ENCODE measurements at places on chromosomes 4 and X.

GRCh38 chr4:184476695-184477094 lies 2.3 kb upstream of the IRF2 start:
- no peak for DNase-seq

DNA sequence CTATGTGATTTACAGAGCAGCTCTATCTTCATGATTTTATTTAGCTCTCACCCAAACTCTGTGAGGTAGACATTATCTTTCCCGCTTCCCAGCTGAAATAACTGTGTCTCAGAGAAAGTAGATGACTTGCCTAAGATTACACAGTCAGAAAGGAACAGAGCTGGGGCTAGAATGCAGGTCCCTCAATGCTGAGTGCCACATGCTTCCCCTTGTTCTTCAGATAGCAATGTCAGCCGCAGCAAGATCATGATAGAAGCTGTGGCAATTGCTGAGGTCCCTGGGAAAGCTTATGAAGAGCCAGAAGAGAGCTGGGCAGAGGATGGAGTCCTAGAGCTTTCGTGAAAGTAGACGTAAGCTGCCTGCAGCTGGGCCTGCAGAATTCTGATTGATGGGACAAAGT lies 11.1 kb upstream of the GABRE start:
- DNase-seq: no peak

DNA sequence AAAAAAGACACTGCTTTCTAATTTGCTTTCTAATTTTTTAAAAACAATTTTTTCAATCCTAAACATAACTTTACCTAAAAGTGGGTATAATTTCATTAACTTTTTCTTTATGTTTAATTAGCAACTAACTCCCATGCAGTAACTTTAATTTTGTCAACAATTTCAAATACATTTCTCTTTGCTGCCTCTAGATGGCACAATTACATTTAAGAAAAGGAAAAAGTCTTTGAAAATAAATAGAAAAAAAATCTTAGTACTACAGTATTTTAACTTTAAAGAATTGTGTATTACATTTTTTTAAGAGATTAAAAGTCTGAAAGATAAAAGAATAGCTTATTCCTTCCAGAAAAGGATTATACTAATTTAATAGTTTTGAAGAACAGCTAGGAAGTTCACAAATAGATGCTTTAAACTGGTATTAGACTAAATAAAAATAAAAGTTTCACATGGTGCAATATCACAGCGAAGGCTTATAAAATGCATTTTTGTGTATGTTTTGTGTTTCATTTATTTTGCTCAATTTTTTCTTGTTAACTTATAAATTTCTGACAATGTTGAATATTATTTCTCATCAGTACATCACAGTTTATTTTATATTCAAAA lies 105.1 kb downstream of the ADGRA3 start:
- DNase-seq: no peak

GRCh38 chrX:137363559-137363958 lies 202.4 kb upstream of the ZIC3 start:
- DNase-seq: no peak

DNA sequence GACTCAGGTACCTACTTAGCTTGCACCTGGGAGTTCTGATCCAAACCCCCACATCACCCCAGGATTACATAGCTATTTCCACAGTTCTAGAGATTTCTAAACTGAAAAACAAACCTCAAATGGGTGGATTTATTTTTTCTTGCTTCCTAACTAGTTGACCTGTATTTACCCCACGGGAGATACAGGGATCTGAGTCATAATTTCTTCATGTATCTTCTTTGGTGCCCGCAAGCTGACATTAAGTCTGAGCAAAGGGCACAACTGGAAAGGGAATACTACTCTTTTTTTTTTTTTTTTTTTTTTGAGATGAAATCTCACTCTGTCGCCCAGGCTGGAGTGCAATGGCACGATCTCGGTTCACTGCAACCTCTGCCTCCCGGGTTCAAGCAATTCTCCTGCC lies 10.0 kb upstream of the ELOVL6 start:
- DNase-seq: no peak

DNA sequence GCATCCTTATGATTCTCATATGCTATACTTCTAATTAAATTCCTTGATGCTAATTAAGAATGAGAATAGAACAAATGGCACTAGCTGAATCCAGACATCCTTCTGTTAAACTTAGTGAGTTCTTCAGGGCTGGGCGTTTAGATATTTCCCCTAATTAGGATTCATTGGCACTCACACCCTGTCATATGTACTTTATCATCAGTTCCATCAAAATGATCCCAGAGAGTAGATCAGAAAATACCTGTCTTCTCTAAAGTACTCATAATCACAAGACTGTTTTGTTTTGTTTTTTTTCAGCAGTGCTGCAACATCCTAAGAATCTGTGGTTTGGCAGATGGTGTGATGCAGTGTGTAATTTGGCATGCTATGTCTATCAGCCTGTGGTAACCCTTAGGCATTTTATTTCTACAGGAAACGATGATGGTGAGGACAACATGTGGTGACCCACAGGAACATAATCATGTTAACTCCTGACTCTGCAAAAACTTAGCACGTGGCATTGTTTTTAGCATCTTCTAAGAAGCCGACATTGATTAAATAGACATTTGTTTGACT lies 2528.4 kb downstream of the ARAP2 start:
- DNase-seq: no peak

- no peak for DNase-seq
These were observed 52.1 kb upstream of the CDKN2AIP start for GRCh38 chr4:183392377-183392776.

DNA sequence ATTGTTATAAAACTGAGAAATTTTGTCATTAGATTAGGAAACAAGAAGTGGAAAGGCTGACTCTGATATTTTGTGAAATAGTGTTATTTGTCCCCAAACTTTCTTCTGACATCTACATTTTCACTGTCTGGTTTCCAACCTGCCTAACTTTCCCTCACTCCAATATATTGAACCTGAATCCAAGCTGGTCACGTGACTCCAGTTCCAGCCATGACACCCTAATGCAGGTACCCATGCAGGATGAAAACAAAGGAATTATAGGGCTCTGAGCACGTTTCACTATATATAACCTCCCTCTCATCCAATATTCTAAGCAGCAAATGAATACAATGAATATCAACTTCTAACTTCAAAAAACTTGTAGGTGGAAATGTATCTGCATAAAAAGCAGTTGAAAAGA lies 231.6 kb downstream of the TLL1 start:
- no peak for DNase-seq

DNA sequence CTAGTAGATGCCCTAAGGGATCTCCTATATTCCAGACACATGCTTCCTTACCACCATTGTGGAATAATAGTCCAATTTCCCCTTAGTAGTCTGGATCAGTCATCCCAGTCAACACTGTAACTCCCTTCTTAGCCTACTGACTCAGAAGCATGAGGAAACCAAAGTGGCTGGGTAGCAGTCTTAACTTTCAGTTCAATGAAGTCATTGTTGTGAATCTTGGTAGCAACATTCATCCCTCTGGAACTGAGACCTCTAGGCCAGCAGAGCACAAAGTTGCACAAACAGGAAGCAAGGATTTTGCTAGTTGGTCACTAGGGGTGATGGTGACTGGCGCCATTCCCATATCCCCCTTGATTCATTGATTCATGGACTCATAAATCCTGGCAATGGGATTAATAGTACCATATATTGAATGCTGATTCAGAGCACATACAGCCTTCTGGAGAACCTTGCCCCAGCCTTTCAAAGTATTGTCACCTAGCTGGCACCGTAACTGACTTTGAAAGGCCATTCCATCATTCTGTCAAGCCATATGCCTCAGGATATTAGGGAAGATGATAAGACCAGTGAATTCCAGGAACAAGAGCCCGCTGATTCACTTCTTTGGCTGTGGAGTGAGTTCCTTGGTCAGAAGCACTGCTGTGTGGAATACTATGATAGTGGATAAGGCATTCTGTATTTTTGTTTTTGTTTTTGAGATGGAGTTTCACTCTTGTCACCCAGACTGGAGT lies 19.7 kb upstream of the GPAT3 start:
- no peak for DNase-seq

- DNase-seq: no peak
These were observed 19.0 kb downstream of the USP53 start for GRCh38 chr4:119231491-119231890.

DNA sequence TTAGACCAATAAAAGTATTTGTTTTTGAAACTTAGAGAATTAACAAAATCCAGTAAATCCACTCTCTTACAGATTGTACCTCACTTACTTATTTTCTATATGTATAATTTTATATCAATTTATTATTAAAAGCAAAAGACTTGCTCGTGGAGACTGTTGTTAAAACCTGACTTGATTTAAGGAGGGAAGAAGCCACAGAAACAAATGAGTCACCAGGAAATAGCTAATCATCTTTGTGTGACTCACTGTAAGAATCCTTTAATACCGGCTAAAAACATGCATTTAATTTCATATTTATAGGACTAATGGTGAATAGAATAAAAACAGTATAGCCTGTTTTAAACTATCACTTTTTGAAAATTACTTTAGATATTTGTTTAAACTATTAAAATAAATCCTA lies 29.9 kb upstream of the UBE2NL start:
- DNase-seq: no peak

DNA sequence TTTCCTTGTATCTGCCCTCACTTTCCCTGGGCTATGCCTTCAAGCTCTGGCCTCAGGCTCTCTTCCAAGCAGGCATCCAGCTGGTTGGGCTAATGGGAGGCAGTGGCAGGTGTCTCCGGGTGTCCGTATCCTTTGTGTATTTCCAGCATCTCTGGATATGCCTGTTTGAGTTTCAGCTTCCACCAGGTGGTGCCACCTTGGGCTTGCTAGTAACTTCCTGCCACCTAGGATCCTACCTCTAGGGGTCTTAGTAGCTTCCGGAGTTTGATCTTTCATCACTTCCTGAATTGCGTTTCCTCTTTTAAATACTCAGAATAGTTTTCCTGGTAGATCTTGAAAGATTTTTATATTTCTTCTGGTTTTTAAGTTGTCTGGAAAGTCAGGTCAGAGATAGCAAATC lies 23.2 kb upstream of the ANOS1 start:
- DNase-seq: no peak

DNA sequence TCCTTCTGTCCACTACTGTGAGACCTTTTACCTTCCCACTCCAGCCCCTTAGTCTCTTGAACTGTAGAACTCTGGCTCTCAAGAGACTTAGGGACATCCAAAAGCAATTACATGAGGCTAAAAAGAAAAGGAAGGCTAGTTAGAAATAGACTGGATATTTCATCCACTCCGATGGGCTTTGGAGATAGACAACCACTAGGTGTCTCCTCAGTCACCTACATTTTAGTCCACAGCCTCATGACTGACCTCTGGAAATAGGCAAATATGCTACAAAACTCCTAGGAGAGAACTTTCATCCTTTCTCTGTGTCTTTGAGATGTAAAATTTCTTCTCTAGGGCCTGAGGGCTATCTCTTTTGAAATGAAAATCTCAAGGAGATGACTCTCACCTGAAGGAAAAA lies 45.1 kb upstream of the LAMP2 start:
- DNase-seq: no peak

DNA sequence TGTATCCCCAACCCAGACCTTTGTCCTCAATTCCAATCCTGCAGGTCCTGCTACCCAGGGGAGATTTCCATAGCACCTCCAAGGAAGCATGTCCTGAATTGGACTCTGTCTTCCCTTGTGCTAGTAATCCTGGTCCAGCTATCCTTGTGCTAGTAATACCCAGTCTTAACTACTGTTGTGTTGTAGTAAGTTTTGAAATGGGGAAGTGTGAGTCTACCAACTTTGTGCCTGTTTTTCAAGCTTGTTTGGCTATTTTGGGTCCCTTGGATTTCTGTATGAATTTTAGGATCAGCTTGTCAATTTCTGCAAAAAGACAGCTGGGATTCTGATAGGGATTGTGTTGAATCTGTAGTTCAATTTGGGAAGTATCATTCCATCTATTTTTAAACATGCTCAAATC lies 51.4 kb downstream of the CD99L2 start:
- no peak for DNase-seq

- peak; percentile 37 for DNase-seq
These were observed 19.5 kb upstream of the CCNI start for GRCh38 chr4:77095101-77095821.

GRCh38 chr4:94695384-94695783 lies 62.4 kb upstream of the BMPR1B start:
- no peak for DNase-seq

GRCh38 chr4:174105202-174105601 lies 178.3 kb downstream of the FBXO8 start:
- no peak for DNase-seq

- DNase-seq: no peak
These were observed 17.4 kb downstream of the KLF3 start for GRCh38 chr4:38681281-38681991.

DNA sequence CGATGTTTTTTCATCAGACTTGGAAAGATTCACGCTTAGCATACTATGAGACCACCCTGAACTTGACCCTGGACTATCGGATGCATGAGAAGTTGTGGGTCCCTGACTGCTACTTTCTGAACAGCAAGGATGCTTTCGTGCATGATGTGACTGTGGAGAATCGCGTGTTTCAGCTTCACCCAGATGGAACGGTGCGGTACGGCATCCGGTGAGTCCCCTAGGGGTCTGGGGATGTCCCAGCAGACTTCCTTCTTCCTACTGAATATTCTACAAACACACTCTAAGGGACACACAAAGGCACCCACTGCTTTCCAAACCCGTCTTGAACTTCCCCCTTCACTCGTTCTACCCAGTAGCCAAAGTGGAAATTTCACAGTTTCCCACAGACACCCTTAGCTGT lies 9.3 kb downstream of the GABRQ start:
- DNase-seq: no peak

DNA sequence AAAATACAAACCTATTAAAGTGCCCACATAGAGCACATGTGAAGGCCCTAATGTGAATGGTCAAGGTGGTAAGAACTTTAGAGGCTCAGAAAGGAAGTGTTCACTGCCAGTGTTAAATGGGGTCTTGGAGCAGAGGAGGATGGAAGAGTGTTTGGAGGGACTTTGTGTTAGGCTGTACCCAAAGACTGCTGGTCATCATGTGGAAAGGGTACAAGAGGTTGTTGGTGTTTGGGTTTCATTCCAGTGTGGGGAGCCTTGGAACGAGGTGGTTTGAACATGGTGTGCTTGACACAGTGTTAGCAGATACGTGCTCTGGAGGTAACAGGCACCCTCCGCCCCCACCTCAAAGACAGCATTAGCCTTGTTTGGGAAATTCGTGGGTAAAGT lies 73.1 kb downstream of the RAPGEF2 start:
- no peak for DNase-seq

- no peak for DNase-seq
These were observed 153.6 kb downstream of the RASL11B start for GRCh38 chr4:53015681-53016080.

DNA sequence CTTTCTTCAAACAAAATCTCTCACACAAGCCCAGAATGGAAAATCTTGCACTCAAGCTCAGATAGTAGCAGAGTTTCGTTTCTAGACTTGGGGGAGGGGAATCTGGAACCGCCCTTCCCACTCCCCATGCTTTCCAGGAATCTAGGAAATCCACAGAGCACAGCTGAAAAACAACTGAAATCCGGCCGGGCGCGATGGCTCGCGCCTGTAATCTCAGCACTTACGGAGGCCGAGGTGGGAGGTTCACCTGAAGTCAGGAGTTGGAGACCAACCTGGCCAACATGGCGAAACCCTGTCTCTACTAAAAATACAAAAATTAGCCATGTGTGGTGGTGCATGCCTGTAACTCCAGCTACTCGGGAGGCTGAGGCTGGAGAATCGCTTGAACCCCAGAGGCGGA lies 127.3 kb upstream of the SLC34A2 start:
- DNase-seq: no peak
